Stimulated activated CD4-positive, alpha-beta T cell treated with anti-CD3 and anti-CD28 coated beads, Interleukin-4, amount 100 ng/mL, for 1 hour (primary cell): ENCODE measurements at places on chromosomes 1 and 21.

GRCh38 chr1:15942661-15943327, 33.1 kb downstream of the ZBTB17 start:
- no peak for DNase-seq

- no peak for DNase-seq
These were observed 682.6 kb downstream of the RWDD3 start for GRCh38 chr1:95916616-95917015.

GRCh38 chr1:29674627-29675326, 438.5 kb downstream of the PTPRU start:
- no peak for DNase-seq

DNA sequence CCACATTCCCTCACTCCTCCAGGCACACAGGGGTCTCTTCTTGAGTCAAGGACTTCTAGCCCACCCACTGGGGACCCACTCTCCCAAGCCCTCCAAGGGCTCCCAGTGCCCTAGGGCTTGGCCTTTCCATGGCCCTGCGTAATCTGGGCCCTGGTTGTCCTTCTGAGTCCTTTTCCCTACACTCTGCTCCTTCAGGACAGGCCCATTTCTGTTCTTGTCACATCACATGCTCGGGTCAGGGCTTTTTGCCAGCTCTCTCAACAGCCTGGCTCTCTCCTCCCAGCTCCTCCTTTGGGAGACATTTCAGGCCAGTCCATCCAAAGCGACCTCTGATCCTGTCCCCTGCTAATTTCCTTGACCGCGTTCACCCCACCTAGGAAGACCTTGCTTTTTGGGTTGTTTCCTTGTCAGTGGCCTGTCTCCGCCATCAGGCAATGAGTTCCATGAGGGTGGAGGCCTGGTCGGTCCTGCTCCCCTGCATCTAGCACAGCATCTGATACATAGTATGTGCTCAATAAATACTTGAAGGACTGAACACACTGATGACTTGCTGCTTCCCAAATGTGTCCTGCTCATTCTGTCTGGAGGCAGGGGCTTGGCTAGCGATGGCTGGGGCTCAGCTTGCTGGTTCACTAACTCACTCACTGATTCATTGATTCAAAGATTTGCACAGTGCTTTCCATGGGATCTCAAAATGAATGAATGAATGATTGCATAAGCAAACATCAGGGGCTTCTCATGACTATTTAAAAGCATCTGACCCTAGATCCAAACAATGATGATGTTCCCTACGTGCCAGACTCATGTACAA, 44.8 kb downstream of the DHRS3 start:
- no peak for DNase-seq

DNA sequence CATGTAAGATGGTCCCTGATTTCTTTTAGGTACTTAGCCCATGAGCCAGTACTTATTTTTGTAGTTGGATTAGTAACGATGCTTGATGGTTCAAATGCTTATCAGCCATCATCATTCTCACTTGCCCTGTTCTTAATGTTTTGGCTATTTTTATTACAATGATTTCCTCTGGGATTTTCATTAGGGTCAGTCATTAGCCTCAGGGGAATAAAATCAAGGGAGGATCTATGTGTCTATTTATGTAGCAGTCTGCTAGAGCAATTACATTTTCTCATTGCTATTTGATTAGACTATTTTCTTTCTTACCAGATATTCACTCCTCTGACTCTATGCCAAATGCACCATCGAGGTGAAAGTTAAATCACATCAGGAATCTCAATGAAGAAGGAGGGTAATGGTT, 10.9 kb upstream of the CCT8 start:
- no peak for DNase-seq

DNA sequence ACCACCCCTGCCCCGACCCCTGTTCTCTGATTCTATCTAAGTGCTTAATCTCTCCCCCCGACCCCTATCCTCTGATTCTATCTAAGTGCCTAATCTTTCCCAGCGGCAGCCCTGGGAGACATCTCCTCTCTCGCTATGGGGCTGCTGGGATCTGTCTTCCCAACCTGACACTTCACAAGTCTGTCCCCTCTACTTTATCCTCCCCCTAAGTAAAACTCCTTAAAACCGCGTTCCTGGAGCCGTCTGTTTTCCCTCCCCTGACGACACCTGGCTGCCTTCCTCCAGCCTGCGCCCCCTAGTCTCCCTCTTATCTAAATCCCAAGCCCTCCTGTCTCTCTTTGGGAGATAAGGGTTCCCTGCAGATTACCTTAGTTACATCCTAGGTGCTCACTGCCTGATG, 30.5 kb downstream of the EPHB2 start:
- no peak for DNase-seq

DNA sequence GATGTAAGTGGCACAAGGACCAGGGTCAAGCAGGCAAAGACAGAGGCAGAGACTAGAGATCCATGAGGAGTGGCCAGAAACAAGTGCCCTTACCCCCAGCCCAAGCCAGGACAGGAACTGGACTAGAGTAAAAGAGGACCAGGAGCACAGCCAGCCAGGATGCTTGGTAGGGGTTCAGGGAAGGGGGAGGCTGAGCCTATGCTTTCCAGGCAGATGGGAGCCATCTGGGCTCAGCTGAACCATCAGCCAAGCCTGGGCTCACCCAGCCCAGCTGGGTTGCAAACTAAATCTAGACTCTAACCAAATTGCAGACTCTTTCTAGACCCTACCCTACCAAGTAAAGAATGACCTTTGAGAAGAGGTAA, 15.2 kb downstream of the PDZK1IP1 start:
- no peak for DNase-seq
